ENCODE measurements at places on chromosomes 2 and 18.

GRCh38 chr2:109499566-109499965, 114.2 kb downstream of the SEPTIN10 start:
- DNase-seq: no peak

- DNase-seq: no peak
Measured at GRCh38 chr2:166411473-166412230, 35.9 kb upstream of the SCN9A start.

DNA sequence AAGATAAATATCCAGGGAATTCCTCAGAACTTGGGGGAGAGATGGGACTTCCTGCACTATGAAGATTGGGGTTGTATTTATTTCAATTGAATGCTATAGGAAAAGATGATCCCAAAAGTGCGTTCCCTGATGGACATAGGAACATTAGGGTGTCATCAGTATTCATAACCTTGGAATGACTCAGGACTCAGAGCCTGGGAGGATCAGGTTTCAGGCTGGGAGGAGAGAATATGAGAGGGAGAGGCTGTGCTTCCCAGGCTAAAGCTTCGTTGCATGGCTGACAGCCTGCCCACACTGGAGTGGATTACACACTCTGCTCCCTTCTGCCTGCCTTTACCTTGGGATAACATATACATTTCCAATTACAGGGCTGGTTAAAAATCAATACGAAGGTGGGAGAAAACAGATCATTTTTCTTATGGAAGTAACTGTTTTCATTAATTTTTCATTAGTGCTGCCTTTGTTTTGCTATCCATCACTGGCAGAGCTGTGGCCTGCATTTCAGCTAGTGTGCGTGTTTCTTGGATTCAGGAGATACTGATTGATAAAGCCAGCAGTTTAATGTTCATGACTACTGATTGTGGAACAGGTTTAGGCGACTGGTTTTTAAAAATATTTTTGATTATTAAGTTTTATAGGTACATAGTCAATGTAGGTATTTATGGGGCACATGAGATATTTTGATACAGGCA, 118.7 kb downstream of the KCTD1 start:
- no peak for DNase-seq

- no peak for DNase-seq
Measured at GRCh38 chr2:33521791-33522281, 45.4 kb downstream of the RASGRP3 start.

GRCh38 chr2:241003369-241003768, 5.0 kb downstream of the SNED1 start:
- DNase-seq: no peak

DNA sequence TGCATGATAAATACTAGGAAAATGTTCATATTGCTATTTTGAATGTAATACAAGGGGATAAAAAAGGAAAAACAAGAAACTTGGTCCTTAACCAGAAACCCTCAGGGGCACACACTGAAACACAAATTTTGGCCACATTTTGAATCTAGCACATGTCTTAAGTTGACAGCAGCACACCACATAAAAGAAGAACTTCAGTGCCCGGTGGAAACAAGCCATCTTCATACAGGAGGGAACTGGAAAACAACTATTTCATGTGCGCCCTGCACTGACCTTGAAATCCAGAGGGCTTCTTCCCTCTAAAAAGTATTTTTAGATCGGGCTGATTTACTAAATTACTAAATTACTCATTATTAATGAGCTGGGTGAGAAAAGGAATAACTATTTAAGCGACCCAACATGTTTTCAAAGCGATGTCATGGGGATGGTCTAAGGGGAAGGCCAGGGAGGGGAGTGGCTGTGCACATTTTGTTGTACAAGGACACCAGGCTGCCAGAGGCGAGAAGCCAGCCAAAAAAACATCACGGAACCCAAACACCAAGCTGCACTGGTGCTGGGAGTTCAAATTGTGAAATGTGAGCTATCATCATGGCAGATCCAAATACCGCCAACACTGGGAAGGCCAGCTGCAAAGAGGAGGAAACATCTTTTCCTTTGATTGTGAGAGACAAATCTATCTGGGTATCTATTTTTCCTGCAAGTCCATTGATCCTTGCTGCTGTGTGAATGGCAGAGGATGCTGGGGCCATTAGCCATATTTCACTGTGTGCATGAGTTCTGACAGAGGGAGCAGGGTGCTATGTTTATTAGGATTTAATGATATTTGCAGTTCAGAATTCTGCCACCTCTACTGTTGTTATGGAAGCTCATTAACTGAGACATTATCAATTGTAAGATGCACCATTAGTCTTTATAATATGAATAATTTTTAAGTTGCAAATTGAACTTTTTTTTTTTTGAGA, 150.7 kb upstream of the LMAN1 start:
- DNase-seq: no peak
